ENCODE measurements at places on chromosomes 2 and 18. TPM values are rescaled to one million over a fixed set of nuclear protein-coding genes. Genes with fewer than 3 reads are reported as not detected.

The DOK6 gene
- 0.34 TPM for total RNA-seq

The ALPP gene
- total RNA-seq = not detected

The ATP8B1 gene
- total RNA-seq = 8.6 TPM

The LRRC30 gene
- total RNA-seq = not detected

The SPDYA gene
- total RNA-seq = 3.3 TPM

The SLC30A3 gene
- not detected for total RNA-seq

The MAPK4 gene
- total RNA-seq = 0.16 TPM

The ALKAL2 gene
- total RNA-seq = 6.8 TPM

The NEB gene
- 3.3 TPM for total RNA-seq

The PIEZO2 gene
- total RNA-seq = 2.2 TPM

The STPG4 gene
- not detected for total RNA-seq

The PRSS56 gene
- not detected for total RNA-seq

The ANKRD62 gene
- total RNA-seq = not detected

The RAX gene
- total RNA-seq = not detected

The INHBB gene
- total RNA-seq = 69.1 TPM

The VWA3B gene
- not detected for total RNA-seq

The UGT1A6 gene
- not detected for total RNA-seq

The ESPNL gene
- total RNA-seq = 0.22 TPM
